CD4-positive, CD25-positive, alpha-beta regulatory T cell (primary cell): ENCODE measurements at places on chromosomes 11 and 22. TPM values are rescaled to one million over a fixed set of nuclear protein-coding genes. Genes with fewer than 3 reads are reported as not detected.
A peak's percentile ranks its signal among the peaks of the same experiment; 100 is the strongest.

Gene C22orf31
- not detected for polyA plus RNA-seq

Gene OR51B5
- not detected for polyA plus RNA-seq

Gene FAM180B
- polyA plus RNA-seq, result not detected

Gene JAML
- polyA plus RNA-seq, result 169 TPM

Gene CBLIF
- not detected for polyA plus RNA-seq

Gene PATL1
- polyA plus RNA-seq, result 4.6 TPM

Gene GRM5
- polyA plus RNA-seq, result not detected

GRCh38 chr11:110026858-110027626 lies 66.2 kb upstream of the ZC3H12C start:
- no peak for DNase-seq

GRCh38 chr11:121538054-121538453 lies 85.3 kb upstream of the SORL1-AS1 start:
- DNase-seq, result no peak

DNA sequence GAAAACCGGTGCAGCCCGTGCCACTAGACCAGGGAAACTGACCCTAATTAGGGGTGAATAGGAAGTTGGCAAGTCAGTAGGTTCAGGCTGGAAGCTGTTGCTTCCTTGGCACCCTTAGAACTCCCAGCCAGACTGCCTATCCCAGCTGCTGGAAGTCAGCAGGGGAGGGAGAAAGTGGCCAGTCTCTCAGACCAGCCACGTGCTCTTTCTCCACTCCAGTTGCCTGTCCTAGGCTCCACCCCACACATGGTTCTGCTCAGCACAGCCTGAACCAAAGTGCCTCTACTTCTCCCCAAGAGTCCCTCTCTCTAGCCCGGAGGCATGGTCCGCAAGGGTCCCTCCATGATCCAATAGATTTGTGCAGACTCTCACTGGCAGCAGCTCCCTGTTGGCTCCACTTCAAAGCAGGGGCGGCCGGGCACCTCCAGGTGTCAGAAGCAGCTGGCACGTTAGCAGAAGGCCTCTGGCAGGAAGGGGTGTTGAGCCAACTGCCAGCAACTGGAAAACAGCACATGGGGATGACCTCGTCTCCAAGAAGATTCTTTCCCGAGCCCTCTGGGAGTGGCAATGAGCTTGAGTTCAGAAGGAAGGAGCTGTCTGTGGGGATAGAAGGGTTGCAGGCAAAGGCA lies 27.7 kb downstream of the ARFGAP2 start:
- DNase-seq, result no peak

DNA sequence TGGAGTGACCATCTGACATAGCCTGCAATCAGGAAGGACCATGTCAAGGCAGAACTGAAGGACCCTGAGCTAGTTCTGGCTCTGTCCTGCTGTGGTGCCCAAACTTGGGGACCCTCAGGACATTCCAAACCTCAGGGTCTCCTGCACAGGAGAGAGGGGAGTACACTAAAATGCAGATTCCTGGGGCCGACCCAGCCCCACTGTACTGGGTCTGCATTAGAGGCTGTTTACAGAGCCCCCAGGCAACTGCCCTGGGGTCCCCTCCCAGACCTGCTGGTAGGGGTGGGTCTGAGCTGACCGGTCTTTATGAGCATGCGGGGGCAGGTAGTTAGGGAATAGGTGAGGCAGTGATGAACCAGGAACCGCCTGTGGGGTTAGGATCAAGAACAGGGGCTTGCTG lies 6.8 kb downstream of the TRPM5 start:
- no peak for DNase-seq

DNA sequence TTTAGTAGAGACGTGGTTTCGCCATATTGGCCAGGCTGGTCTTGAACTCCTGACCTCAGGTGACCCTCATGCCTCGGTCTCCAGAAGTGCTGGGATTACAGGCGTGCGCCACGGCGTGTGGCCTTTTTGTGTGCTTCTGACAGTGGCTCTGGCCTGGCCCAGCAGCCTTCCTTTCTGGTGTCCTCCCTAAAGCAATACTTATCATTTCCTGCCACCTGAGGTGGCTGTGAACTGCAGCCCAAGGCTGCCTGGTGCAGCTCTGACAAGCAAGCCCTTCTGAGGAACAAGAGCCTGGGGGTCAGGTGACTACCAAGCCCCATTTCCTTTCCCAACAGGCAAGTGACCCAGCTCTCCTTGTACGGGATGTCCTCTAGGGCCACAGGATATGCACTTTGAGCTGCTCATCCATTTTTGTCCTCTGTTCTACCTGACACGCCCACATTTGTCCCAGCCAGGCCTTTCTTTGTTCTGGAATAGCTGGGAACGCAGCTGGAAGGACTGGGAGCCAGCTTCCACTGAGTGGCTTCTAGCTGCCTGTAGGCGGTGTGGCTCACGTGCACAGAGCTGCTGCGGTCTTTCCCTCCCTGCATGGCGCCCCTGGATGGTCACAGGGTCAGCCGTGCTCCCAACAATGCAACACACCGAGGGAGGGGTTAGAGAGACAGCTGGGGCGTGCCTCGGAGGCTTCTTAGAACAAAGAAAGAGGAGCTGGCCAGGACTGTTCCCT lies 12.3 kb upstream of the BID start:
- peak; percentile 39 for DNase-seq

DNA sequence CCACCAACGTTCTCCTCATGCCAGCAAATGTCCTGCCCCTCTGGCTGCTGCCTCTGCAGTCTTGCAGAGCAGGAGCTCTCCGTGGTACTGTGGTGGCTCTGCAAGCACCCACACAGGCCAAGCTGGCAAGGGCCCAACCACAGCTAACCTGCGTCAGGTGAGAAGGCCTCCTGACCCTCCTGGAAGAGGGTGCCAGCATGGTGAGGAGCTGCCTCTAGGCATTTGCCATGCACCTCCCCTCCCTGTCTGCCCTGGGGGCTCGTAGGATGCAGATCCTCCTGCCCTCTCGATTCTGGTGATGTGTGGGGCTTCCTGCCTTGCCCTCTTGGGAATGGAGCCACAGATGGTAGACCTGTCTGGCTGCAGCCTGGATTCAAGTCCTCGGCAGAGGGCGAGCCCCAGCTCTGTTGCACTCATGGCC lies 1408.8 kb downstream of the TBC1D22A start:
- DNase-seq, result no peak

DNA sequence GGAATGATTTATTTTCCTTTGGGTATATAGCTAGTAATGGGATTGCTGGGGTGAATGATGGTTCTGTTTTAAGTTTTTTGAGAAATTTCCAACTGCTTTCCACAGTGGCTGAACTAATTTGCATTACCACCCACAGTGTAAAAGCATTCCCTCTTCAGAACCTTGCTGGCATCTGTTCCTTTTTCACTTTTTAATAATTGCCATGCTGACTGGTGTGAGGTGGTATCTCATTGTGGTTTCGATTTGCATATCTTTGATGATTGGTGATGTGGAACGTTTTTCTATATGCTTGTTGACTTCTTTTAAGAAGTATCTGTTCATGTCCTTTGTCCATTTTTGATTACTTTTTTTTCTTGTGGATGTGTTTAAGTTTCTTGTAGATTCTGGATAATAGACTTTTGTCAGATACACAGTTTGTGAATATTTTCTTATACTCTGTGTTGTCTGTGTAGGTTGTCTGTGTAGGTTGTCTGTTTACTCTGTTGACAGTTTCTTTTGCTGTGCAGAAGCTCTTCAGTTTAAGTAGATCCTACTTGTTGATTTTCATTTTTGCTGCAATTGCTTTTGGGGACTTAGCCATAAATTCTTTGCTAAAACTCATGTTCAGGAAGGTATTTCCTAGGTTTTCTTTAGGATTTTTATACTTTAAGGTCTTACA lies 291.8 kb upstream of the DDI1 start:
- DNase-seq, result no peak

- no peak for DNase-seq
Measured at GRCh38 chr11:131356206-131356605, 14.2 kb upstream of the NTM start.

DNA sequence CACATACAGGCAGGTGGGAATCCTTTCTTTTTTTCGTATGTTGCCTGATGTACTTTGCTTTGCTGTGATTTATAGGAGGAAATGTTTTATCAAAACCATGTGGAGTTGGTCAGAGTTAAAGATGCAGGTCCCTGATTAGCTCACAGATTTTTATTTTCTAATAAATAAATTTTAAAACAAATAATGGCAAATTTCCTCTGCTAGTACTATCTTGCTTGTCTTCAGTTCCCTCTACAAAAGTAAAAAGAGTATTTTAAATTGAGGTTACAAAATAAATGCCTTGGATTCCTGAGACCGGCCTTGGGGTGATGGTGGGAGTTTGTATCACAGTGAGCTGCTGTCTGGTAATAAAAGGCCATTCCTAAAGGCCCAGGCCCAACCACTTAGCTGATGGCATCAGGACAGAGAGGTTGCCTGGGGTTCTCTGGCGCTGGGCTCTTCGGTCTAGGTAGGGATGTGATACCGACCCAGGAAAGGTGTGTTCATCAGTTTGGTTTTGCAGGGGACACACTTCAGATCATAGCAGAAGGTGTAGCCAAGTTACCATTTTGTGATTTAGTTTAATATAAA lies 129.0 kb downstream of the TBC1D22A start:
- no peak for DNase-seq

- no peak for DNase-seq
Measured at GRCh38 chr11:72394416-72394815, 39.9 kb downstream of the CLPB start.

DNA sequence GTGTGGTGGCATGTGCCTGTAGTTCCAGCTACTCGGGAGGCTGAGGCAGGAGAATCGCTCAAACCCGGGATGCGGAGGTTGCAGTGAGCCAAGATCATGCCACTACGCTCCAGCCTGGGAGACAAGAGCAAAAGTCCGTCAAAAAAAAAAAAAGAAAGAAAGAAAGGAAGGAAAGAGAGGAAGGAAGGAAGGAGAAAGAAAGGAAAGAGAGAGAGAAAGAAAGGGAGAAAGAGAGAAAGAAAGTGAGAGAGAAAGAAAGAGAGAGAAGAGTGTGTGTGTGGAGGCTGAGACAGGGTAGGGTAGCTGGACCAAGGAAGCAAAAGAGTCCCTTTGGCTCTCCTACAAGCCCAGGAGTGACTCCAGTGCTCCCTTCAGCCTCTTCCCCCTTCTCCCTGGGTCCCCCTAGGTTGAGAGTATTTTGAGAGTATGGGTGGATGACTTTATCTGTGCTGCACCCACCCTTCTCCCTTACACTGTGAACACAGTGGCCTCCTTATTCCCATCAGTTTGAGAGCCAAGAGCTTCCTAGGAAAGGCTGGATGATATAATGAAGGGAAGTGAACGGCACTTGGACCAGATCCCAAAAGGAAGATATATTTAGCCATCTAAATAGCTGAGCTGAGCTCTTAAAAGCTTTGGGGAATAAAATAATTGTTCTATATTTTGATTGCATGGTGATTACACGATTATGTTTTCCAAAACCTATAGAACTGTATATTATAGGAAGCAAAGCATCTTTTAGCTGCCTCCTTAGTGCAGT lies 9.5 kb upstream of the DENND5A start:
- no peak for DNase-seq

DNA sequence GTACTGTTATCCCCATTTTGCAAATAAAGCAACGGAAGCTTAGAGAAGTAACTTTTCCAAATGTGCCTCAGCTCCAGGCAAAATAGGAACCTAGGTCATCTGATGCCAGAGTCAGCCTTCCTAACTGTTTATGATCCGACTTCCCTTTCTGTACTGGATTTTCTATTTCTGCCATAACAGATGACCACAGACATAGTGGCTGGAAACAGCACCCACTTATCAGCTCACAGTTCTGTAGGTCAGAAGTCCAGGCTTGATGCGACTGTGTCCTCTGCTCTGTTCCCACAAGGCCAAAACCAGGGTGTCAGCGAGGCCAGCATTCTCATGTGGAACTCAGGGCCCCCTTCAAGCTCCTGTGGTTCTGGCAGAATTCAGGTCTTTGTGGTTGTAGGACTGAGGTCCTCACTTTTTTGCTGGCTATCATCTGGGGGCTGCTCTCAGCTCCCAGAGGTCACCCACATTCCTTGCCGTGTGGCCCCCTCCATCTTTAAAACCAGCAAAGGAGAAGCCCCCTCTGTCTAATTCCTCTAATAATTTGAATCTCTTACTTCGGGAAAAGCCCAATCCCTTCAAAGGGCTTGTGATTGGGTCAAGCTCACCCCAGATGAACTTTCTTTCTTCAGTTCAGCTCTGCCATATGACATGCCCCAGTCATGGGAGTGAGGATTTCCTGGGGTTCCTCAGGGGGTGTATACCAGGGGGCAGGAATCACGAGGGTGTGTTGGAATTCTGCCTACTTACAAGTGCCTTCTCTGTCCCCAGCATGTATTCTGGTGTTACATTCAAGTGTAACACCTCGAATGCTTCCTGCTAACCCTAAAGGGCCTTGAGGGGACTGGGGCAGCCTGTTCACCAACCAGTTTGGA lies 15.3 kb downstream of the KCNJ5 start:
- DNase-seq, result no peak

GRCh38 chr11:16902781-16903378 lies 111.3 kb downstream of the PLEKHA7 start:
- peak; percentile 53 for DNase-seq

GRCh38 chr11:18013790-18014507 lies 1.1 kb upstream of the SERGEF start:
- peak; percentile 7 for DNase-seq
